ENCODE measurements at places on chromosomes 1 and 21. TPM values are rescaled to one million over a fixed set of nuclear protein-coding genes. Genes with fewer than 3 reads are reported as not detected.

IL6R gene
- total RNA-seq, result 6.7 TPM

ZNF593OS gene
- not detected for total RNA-seq

PSRC1 gene
- 6.5 TPM for total RNA-seq

PARS2 gene
- 5.5 TPM for total RNA-seq

ETV3L gene
- not detected for total RNA-seq

FCRL6 gene
- not detected for total RNA-seq
